ENCODE measurements at places on chromosomes 3 and 15.

GRCh38 chr3:115436767-115437301, 186.5 kb upstream of the GAP43 start:
- DNase-seq, result no peak

GRCh38 chr3:185069037-185070030, 83.5 kb downstream of the C3orf70 start:
- DNase-seq, result no peak

DNA sequence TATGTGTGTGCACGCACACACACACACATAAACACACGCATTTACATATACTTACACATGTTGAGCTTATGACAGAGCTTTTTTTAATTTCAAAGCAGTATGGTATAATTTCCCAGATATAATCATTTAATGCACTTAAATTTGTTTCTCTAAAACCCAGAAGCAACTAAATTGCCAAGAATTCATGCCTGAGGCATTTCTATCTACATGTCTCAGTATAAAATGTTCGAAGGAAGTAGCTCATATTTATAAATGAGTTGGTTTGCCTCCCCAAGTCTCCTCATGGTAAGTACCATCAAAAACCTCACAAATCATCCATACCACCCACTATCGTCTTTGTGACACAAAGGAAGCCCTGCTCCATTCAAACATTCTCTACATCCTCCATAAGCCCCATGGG, 130.6 kb downstream of the RPL22L1 start:
- DNase-seq, result no peak

GRCh38 chr3:149808209-149808829, 4.7 kb upstream of the RNF13 start:
- DNase-seq, result peak; percentile 83

- DNase-seq, result no peak
Measured at GRCh38 chr15:41842229-41842628, 3.6 kb downstream of the PLA2G4B start.

- no peak for DNase-seq
Measured at GRCh38 chr15:44836094-44836493, 99.8 kb downstream of the TRIM69 start.

- no peak for DNase-seq
Measured at GRCh38 chr3:45082142-45082538, 56.0 kb downstream of the CLEC3B start.

GRCh38 chr3:42061713-42062380, 29.3 kb upstream of the TRAK1 start:
- no peak for DNase-seq

DNA sequence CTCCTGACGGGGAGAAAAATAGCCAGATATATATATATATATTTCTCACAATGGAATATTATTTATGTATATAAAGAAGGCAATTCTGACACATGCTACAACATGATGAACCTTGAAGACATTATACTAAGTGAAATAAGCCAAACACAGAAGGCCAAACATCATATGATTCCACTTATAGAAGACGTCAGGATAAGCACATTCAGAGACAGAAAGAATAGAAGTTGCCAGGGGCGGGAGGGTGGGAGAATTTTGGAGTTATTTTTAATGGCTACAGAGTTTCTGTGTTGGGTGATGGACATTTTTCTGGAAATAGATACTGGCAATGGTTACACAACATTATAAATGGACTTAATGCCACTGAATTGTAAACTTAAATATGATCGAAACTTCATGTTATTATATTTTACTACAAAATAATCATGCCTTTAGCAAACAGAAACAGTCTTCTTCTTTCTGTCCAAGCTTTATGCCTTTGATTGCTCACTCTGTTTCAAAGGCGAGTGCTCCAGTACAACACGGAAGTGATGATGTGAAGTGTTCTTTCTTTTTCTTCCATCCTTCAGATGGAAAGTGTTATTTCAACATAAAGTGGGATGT, 514.0 kb downstream of the OCA2 start:
- no peak for DNase-seq

- no peak for DNase-seq
Measured at GRCh38 chr3:50290161-50290641, 2.0 kb downstream of the IFRD2 start.

DNA sequence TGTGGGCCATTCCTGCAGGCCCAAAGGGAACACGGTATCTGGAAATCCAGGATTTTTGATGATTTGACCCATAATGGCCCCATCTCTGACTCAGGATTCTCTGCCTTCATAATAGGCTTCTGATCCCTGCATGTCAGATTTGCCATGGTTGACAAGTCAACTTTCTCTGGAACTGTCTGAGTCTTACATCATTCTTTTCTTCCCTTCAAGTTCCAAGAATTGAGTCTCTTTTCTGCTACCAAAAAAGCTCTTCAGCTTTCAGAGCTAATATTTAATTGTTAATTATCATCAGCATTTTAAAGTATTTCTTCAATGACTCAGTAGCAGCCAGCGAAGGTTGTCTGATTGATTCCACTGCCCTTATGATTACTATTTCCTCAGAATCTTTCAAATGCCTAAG, 244.4 kb upstream of the COL8A1 start:
- DNase-seq, result no peak

DNA sequence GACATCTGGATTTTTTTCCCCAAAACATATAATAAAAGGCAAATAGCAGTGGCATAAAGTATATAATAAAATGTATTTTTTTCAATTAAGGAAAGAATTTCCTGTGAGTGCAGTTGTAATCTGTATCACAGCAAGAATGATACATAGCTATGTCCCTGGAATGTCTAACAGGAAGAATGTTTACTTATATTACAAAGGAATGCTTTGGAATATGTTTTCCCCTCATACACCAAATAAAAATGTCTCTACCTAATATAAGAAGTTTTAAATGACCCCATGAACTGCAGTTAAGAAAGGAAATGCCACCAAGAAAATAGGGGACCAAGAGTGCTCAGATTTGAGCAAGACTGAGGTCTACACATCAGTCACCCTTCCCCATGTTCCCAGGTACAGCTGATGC, 38.0 kb upstream of the ATP11B start:
- DNase-seq, result no peak

GRCh38 chr3:182258538-182259177, 534.6 kb upstream of the ATP11B start:
- no peak for DNase-seq

GRCh38 chr3:12424635-12425319, 59.5 kb upstream of the TSEN2 start:
- DNase-seq, result no peak

- DNase-seq, result no peak
Measured at GRCh38 chr15:76345880-76346668, 9.5 kb downstream of the ISL2 start.

DNA sequence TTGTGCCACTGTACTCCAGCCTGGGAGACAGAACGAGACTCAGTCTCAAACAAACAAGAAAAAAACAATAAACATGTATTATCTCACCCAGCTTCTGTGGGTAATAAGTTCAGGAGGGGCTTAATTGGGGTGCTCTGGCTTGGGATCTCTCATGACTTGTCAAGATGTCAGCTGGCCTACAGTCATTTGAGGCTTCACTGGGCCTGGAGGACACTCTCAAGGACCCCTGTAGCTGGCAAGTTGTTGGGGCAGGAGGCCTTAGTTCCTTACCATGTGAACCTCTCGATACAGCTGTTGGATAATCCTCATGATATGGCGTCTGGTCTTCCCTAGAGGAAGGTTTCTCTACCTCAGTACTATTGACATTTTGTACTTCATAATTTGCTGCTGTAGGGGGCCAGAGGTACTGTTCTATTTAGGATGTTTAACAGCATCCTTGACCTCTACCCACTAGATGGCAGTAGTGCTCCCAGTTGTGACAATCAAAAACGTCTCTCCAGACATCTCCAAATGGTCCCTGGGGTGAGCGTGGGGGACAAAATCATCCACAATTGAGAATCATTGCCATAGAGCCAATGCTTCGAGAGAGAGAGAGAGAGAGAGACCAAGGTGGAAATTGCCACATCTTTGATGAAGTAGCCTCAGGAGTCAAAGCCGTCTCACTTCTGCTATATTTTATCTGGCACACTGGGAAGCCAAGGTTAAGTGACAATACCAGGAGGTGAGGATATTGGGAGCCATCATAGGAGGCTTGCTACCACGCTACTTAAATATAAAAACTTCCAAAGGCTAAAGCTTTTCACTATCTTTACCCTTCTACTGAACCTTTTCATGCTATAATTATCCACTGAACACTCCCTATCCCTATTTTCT, 23.9 kb upstream of the SLTM start:
- no peak for DNase-seq

DNA sequence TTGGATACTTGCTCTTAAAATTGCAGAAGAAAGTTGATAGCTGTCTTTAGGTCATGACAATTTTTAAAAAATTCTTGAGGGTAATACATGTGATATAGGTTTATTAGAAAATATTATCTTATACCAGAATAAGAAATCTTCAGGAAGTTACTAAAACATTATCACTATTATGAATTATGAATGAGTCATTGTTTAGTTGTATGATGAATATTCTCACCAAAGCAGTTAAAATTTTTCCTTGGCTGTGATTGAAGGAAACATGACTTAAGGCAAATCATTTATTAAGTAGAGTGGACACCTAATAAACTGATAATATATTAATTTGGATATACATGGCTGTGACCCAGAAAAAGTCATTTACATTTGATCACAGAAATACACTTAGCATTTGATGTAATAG, 30.1 kb downstream of the APPL1 start:
- DNase-seq, result no peak

GRCh38 chr3:185253645-185254410, at the start of gene EHHADH:
Gene EHHADH (minus strand): TSS chr3:185254049. CDS start chr3:185254022, 27 bp downstream.
- peak; percentile 15 for DNase-seq

DNA sequence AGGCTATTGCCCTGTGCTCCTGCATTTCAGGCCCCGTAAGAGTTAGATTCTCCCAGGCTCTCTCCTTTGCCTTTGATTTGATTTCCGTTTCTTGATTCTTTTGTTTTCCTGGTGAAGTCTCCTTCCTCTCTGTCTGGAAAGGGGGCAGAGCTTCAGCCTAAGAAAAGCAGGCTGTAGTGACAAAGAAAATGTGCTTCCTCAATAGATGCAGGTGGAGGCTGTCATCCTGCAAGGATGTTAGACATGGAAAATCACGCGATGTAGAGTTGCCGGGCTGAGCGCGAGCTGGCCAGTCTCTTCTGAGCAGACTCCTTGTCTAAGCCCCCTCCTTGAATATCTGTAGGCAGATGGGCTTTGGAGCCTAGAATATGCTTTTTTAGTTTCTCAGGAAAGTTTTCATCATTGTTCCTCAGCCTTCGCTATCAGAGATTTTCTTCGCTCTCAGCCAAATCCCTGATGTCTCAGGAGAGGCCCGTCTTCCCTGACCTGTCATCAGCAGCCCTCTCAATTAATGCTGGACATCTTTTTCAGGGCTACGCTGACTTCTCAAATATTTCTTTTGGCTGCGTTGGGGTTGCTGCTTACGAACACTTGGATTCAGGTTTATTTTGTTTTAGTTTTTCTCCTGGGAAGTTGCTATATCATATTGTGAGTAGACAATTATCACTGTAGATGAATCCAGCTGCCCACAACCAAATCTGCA, 163.6 kb downstream of the ITPR1 start:
- DNase-seq, result no peak

- no peak for DNase-seq
Measured at GRCh38 chr3:14630404-14631100, 21.0 kb upstream of the CCDC174 start.

DNA sequence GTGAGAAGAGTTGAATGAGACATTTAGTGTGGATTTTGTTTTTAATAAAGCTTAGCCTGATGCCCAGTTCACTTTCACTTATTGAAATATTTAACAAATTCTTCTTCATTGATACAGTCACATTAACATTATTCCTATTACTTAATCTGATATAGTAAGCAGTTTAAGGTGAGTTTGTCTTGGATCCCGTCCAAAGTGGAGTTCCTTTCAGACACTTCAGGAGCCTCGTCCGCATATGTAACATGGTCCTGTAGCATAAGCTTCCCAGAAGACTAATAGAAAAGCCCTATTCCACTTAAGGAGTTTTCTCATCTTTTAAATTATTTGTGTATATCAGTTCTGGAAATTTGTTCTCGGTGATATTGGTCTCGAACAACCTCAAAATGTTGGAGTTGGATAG, 39.7 kb upstream of the MLF1 start:
- no peak for DNase-seq

DNA sequence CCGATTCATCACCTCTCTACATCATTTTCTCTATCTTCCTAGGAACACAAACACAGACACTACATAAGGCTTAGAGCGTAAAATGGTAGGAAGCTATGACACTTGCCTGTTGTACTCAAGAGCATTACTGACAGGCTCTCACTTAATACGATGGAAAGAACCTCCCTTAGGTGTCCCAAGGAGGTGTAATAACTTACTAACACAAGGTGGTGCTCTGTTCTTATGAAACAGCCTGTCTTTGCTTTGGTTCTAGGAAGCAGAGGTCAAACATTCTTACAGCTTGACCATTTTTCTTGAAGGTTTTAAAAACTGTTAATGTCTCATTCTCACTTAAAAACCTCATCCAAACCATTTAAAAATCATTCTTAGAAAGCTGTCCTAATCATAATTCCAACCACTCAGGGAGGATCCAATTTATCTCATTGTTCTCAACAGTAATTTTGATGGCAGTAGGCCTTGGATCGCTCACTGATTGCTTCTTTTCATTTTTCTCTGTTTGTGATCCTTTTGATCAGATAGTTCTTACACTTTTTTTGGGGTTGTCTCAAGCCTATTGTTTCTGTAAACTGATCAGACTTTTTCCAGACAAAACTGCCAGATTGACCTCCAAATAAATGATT, 317.8 kb upstream of the AGTR1 start:
- no peak for DNase-seq

DNA sequence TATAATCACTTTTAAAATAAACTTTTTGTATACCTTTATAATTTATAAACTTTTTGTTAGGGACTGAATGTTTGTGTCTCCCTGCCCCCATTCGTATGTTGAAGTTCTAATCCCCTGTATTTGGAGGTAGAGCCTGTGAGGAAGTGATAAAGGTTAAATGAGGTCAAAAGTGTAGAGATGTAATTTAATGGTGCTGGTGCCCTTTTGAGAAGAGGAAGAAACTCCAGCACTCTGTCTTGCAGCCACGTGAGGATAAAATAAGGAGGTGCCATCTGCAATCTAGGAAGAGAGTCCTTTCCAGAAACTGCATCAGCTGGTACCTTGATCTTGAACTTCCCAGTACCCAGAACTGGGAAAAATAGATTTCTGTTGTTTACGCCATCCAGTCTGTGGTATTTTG, 106.1 kb upstream of the RGMA start:
- DNase-seq, result no peak

- DNase-seq, result peak; percentile 8
Measured at GRCh38 chr3:28916713-28917499, 364.0 kb upstream of the RBMS3 start.

GRCh38 chr3:115517457-115518050, 105.8 kb upstream of the GAP43 start:
- no peak for DNase-seq

DNA sequence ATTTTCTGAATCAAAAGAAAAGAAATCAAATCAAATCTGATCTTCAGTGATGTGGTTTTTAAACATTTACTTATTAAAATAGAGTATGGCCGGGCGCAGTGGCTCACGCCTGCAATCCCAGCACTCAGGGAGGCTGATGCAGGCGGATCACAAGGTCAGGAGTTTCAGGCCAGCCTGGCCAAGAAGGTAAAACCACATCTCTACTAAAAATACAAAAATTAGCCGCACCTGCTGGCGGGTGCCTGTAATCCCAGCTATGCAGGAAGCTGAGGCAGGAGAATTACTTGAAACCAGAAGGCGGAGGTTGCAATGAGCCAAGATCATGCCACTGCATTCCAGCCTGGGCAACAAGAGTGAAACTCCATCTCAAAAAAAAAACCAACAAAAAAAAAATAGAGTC, 169.1 kb downstream of the ULK4 start:
- DNase-seq, result no peak
